Upper lobe of right lung (tissue), 1 donor: ENCODE measurements at places on chromosomes 13 and 19. TPM values are rescaled to one million over a fixed set of nuclear protein-coding genes. Genes with fewer than 3 reads are reported as not detected.
A peak's percentile ranks its signal among the peaks of the same experiment; 100 is the strongest.

DENND1C gene
- total RNA-seq = 8.7 TPM

IGSF23 gene
- total RNA-seq = not detected

PTBP1 gene
- 245 TPM for total RNA-seq

GRCh38 chr13:45626731-45627374 lies 11.3 kb upstream of the ERICH6B start:
- H3K4me1 ChIP-seq = no peaks in the 10 kb centered on the region
- no peak overlapping the region for H3K27ac ChIP-seq
- no peak overlapping the region for H3K4me3 ChIP-seq

- no peak for DNase-seq
- no peak overlapping the region for H3K4me3 ChIP-seq
- H3K27me3 ChIP-seq = no peaks in the 10 kb centered on the region
- no peaks in the 10 kb centered on the region for H3K36me3 ChIP-seq
- H3K4me1 ChIP-seq = no peaks in the 10 kb centered on the region
Observed at GRCh38 chr13:30065181-30065580, 214.8 kb upstream of the UBL3 start.

- no peaks in the 10 kb centered on the region for H3K27me3 ChIP-seq
- peak; percentile 57 for DNase-seq
- peaks cover 36% of the 10 kb centered on the region for H3K4me1 ChIP-seq
Observed at GRCh38 chr19:33818411-33818810, 21.7 kb downstream of the KCTD15 start.

DNA sequence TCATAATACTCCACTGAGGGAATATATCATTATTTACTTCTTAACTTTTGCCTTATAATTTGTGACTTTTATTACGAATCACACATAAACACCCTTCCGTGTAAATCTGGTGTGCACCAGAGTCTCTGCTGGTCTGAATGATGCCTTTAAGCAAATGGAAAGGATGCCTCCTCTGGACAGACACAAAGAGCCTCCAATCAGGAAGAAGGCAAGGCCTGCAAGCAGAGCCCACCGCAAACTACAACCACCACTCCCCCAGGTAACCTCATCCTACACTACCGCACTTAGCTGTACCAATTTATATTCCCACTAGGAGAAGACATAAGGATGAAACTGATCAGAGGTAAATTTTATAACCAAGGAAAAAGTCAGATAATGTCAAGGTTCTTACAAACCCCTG lies 137.6 kb downstream of the KLF12 start:
- no peaks in the 10 kb centered on the region for H3K36me3 ChIP-seq
- H3K4me1 ChIP-seq = no peaks in the 10 kb centered on the region
- H3K4me3 ChIP-seq = no peak overlapping the region
- DNase-seq = no peak

GRCh38 chr19:49952479-49952836 lies 8.5 kb downstream of the SIGLEC11 start:
- no peaks in the 10 kb centered on the region for H3K36me3 ChIP-seq
- H3K27ac ChIP-seq = no peak overlapping the region
- no peak for DNase-seq
- H3K4me1 ChIP-seq = peaks cover 19% of the 10 kb centered on the region
- no peak overlapping the region for H3K4me3 ChIP-seq
